Stimulated activated naive CD8-positive, alpha-beta T cell treated with anti-CD3 and anti-CD28 coated beads, Interleukin-15, Interleukin-2, amounts not matched to agents 100 U/mL and 50 U/mL, for 24 hours (primary cell): ENCODE measurements at places on chromosomes 7 and 10.

DNA sequence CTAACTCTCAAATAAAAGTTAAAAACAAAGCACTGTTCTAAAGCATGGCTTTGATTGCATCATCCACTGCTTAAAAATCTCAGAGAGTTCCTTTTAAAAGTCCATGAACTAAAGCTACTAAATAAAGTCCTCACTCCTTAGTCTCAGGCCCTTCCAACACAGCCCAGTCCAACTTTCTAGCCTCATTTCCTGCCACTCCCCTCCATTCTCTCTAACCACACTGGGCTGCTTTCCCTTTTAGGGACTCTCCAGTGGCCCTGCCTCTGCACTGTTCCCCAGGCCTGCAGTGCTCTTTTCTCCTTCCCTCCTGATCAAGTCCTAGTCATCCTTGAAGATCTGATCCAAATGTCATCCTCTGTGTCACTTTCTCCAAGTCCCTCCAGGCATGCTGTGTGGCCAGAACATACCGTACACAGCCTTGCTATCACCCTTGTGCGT, 56.9 kb upstream of the PPP1R3C start:
- DNase-seq = no peak

- DNase-seq = peak; percentile 56
Observed at GRCh38 chr10:112981553-112981952, 31.5 kb downstream of the TCF7L2 start.

DNA sequence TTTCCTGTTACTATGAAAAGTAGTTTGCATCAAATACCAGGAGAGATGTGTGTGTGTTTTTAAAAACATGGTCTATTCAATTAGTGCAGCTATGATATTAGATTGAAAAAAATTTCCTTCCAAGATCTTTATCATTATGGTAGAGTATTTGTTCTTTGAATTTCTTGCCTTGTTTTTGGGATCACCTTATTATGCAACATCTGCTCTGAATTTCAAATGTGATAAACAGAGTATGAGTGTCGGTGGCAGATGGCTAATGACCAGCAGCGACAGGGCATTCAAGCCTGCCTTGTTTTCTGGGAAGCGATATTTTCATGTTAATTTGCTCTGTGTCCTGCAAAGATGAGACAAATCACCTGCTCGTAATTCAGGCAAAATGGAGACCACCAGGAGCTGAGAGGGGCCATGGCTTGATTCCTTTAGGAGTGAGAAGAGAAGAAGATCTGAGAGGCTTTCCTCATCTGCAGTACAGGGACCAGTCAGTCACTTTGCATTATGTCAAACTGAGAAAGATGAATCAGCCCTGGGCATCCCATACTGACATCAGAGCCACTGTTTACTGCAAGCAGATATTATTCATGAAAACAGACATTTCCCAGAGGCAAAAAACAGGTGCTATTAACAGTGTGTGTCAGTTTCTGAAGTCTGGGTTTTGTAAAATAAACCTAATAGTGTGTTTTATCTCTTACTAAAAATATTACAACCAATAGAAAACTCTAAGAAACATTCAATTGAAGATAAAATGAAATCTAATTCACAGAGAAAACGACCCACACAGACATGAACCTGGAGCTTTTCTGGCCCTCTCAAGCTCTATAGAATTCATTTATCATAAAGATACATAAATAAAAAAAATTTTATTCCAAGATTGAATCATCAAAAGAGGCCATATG, 67.6 kb downstream of the CDK6 start:
- no peak for DNase-seq

GRCh38 chr7:25859412-25860274, 292.4 kb upstream of the NFE2L3 start:
- no peak for DNase-seq

DNA sequence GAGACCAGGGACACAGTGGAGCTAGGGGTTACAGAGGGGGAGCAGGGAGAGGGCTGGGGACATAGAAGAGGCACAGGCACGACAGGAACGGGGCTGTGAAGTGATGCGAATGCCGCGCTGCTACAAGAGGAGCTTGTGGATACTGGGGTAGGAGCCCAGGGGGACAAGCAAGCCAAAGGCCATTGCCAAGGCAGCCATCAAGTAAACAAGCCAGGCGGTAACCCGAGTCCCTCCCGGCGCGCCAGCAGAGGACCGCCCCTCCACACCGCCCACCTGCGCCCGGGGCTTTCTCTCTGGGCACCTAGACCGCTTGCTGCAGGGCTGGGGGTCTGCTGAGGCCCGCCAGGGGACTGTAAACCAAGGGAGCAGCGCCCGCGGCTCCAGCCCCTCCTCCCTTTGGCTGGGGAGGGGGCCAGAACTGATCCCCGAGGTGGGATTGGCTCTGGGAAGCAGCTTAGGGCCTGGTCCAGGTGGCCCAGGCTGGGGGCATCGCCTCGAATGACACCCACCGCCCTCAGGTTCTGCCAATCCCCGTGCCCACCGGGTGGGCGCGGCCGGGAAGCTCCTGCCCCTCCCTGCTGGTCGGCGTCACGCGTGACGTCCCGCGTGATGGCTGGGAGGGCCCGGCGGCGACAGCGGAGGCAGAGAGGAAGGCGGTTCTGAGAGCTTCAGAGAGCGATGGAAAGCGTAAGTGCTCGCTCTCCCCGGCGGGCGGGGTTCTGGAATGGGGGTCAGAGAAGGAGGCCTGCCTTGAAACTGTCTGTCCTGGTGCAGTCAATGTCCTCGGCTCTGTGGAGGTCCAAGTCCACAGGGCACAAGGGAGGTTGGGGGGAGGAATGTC, 982 bp downstream of the SFXN3 start:
- peak; percentile 79 for DNase-seq

GRCh38 chr7:96959135-96959534, 46.2 kb upstream of the DLX6 start:
- DNase-seq = no peak
